ENCODE measurements at places on chromosomes 2 and 18.

- DNase-seq: no peak
These were observed 81.4 kb downstream of the EPAS1 start for GRCh38 chr2:46378616-46379015.

DNA sequence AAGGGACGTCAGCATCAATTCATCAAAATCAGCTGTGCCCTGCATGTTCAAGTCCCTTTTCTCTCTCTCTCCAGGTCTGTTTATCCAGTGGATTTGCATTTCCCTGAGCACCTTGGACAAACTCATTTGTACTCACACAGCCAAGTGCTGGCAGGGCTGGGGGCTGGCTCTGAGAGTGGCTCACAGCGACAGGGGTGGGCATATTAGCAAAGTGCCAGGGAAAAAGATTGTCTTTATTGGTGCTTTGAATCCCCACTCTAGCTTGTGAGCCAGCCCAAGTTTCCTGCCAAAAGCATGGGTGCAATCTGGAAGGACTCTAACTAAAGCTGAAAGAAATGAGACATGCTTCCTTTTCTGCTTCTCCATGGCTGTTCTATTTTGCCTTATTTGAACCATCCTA lies 56.6 kb downstream of the ACOXL start:
- no peak for DNase-seq

- no peak for DNase-seq
These were observed 6.8 kb downstream of the MAIP1 start for GRCh38 chr2:199962203-199962602.

DNA sequence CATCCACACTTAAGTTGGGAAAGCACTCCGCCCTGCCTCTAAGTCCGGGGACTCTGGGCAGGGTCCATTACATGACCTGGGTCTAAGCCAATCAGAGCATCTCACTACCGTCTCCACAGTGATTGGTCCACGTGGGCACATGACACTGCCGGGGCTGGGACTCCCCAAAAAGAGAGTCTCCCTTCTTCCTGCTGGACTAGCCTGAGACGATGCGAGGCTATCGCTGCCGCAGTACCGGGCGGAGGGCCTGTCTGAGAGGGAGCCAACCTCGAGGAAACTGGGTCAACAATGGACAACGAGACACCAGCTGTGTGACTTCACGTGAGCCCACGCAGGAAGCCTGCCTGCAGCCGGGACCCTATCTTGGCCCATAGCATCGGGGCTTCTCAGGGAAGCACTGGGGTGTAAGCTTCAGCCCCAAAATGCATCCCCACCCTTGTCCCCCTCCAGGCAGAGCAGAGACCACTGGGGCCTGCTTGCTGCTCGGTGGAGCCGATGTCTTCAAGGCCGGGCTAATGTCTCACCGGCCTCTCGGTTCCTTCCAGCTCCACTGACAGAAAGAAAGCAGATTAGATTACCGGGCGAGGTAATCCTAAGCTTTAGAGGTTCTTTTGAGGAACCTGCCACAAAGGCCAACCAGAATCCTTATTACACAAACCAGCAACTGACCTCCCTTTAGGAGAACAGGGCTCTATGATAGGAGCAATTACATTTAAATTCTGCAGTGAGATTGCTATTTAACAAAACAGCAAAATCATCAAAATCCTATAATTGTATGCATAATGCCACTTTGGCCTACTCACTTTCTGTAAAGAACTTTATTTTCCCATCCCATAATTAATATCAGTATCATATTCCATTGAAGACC lies 21.3 kb upstream of the COPS8 start:
- DNase-seq: no peak

- no peak for DNase-seq
These were observed 58.2 kb downstream of the QPCT start for GRCh38 chr2:37402636-37403035.

DNA sequence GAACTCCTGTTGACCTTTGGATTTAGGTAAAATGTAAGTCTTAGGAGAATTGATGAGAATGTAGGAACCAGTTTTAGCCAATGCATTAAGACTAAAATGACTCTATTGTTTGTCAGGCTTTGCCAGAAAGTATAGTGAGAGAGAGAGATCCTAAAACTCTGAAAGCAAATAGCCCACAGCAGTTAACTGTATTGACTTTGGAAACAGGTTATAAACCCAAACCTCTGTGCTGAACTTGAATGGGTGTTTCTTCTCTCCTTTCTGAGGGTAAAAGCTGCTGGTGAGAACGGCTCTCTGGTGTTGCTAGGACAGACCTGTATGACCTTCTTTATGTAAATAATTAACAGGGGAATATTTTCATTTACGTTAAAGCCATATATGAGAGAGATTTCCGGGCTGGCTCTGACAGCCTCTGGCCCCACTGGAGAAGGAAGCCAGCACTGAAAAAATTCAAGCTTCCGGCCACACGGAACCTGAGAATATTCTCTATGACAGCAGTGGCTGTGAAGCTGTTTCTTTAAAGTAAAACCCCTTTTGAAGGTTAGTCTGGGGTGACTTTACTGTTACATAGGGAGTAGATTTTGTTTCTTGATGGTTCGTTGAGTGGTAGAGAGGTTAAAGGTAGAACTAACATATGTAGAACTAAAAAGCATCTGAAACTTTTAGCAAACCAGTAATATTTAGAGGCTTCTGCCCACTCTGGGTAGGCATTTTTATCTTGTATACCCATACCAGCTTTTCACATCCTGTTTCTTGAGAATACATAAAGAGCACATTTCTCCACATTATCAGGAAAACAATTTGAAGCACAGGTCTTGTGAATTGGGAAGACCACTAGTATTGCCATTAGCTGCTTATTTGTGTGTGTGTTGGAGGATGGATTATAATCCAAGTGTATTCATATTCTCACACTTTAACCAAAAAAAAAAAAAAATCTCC lies 123.8 kb downstream of the SPTBN1 start:
- DNase-seq: no peak

DNA sequence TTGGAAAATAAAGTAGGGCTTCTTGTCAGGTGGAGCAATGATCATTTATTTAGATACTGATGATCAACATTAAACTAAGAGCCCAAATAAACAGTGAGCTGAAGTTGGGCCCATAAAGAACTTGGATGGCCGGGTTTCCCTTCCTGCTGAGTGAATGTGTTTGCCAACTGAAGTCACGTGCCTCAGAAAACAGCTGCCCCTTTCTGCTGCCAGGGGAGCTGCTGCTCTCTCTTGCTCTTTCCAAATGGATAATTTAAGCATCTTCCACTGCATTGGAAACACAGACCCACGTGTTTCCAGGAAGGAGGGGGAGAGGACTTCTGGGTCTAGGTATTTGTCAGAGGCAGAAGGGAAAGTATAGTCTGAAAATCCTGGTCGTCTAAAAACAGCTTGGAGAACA lies 22.9 kb upstream of the NCKAP5 start:
- no peak for DNase-seq

GRCh38 chr18:56748698-56749268 lies 97.6 kb downstream of the WDR7 start:
- DNase-seq: no peak

DNA sequence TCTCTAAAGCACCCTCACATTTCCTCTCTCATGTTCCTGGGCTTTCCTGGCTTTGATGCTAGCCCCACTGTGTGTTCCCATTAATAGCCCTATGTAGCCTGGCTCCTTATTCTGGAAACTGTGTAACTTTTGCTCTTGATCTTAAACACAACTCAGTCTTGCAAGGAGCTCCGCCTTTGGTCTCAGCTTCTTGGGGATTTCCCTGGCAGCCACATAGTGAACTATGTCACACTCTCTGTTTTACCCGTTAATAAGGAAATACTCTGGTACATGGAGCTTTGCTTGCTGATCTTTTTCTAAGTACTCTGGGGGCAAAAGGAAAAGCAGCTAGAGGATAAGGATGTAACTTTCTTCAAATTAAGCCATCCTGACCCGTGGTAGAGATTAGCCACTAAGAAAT lies 259.3 kb downstream of the NEDD4L start:
- DNase-seq: no peak

DNA sequence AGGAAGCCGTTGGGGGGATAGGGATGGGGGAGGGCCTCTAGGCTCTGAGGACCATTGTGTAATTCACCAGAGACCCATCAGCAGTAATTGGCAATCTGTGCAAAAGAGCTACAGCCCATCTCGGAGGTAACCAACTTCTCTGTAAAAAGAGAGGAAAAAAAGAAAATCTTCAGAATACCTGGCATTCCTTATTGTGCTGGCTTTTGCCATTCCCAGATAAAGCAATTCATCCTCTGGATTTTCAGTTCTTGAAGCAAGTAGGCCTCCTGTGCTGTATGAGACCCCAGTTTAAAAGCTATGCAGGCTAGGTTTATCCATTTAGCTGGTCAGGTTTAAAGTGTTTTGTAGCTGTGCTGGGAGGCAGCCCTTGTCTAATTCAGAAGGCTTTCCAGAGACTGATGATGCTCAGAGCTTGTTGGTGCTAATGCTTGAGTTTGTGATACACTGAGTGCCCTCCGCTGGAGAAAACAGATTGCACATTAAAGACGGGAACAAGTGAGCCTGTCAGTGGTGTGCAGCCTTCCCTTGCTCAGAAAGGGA lies at the start of gene LRRTM4:
Gene LRRTM4, minus strand, starts transcription at position 446 of the 540 bp plus-strand sequence.
- no peak for DNase-seq

DNA sequence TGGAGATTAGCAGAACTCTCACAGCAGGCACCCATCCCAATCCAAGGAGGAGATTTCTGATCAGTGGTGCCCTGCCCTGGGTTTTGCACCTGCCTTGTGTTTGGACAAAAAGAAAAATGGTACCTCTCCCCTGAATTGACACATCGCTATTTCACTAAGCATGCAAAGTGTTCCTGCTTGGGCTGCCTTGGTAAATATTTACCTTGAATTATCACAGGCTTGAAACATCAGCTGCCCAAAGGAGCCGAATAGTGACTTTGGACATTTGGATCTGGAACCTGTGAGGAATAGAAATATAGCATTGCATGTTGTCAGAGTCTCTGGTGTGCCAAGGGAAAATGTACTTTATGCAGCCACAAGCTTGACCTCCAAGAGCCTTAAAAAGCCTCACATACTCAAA lies 926.4 kb upstream of the FANCL start:
- no peak for DNase-seq

- no peak for DNase-seq
These were observed 104.4 kb downstream of the TANC1 start for GRCh38 chr2:159072795-159073194.

DNA sequence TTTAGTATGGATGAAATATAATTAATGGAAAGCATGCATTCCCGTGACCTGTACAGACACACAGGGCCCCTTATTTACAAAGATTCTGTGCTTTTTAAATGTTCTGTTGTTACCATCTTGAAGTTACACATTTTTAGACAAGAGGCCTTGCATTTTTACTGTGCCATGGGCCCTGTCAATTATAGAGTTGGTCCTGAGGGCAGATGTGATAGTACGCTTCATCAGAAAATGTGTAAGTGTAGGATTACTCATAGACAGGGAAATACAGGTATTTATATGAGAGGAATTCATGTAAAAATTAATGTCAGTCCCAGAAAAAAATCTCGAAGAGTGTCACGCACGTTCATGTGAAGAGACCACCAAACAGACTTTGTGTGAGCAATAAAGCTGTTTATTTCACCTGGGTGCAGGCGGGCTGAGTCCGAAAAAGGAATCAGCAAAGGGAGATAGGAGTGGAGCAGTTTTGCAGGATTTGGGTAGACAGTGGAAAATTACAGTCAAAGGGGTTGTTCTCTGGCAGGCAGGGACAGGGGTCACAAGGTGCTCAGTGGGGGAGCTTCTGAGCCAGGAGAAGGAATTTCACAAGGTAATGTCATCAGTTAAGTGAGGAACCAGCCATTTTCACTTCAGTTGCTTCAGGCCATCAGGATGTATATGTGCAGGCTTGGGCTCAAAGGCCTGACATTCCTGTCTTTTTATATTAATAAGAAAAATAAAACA lies 12.2 kb upstream of the ALPK2 start:
- DNase-seq: no peak

GRCh38 chr2:143451642-143452281 lies 322.5 kb downstream of the ARHGAP15 start:
- no peak for DNase-seq

GRCh38 chr18:37253394-37254235 lies 312.0 kb downstream of the CELF4 start:
- no peak for DNase-seq

GRCh38 chr2:64298161-64298560 lies 153.9 kb upstream of the PELI1 start:
- no peak for DNase-seq

- DNase-seq: no peak
These were observed 187.8 kb upstream of the SIX3 start for GRCh38 chr2:44753552-44754285.

- no peak for DNase-seq
These were observed 43.4 kb downstream of the MBP start for GRCh38 chr18:77088963-77089722.

- no peak for DNase-seq
These were observed 729 bp downstream of the TM4SF20 start for GRCh38 chr2:227378371-227378782.

GRCh38 chr2:180842461-180842860 lies 137.9 kb upstream of the UBE2E3 start:
- no peak for DNase-seq

GRCh38 chr2:119202610-119203310 lies 20.9 kb upstream of the STEAP3 start:
- no peak for DNase-seq

- no peak for DNase-seq
These were observed 89.5 kb downstream of the TMEM185B start for GRCh38 chr2:120133572-120134244.

- no peak for DNase-seq
These were observed 69.7 kb upstream of the KCNE4 start for GRCh38 chr2:222982010-222982908.

- no peak for DNase-seq
These were observed 379.7 kb downstream of the PTPRM start for GRCh38 chr18:7946734-7947377.

- no peak for DNase-seq
These were observed 34.6 kb downstream of the EML4 start for GRCh38 chr2:42203792-42204191.

DNA sequence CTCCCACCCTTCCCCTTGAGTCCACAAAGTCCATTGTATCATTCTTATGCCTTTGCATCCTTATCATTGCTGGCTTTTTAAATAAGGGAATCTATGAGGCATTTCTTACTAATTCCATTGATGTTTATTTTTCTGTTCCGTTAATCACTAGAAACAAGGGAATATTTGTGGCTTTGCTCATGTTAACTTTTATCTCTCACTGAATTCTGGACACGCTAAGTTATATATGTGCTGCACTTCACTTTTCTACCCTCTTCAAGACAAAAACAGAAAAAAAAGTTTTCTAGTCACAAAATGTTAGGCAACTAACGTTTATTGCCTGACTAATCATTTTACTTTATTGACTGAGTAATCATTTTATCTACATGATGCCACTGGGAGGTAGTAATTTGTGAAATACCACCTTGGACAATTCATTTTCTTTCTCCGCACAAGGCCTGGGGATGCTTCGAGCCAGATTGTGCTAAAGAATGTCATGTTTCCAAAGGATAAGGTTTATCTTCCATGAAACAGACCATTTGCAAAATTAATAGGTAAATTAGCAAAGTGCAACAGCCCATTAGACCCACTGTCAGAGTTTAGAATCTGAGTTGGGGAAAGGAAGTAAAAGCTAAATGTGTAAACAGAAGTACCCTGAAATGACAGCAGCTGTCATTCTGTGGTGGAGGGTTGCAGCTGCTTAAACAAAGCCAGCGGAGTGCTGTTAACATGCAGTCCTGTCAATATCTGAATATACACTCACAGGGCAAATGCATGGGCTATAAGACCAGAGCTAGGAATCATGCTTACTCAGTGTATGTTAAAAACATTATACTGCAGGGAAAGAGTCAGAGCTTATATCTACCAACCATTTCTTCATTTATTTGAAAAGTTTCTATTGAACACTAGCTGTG lies 658.7 kb downstream of the CNTNAP5 start:
- DNase-seq: no peak

GRCh38 chr2:220181165-220181564 lies 553.7 kb downstream of the SLC4A3 start:
- DNase-seq: no peak

Data from stimulated activated CD4-positive, alpha-beta T cell treated with anti-CD3 and anti-CD28 coated beads, Interleukin-2, amount 100 ng/mL, for 4 hours (primary cell).